ENCODE measurements at places on chromosomes 4 and X. TPM values are rescaled to one million over a fixed set of nuclear protein-coding genes. Genes with fewer than 3 reads are reported as not detected.

DNA sequence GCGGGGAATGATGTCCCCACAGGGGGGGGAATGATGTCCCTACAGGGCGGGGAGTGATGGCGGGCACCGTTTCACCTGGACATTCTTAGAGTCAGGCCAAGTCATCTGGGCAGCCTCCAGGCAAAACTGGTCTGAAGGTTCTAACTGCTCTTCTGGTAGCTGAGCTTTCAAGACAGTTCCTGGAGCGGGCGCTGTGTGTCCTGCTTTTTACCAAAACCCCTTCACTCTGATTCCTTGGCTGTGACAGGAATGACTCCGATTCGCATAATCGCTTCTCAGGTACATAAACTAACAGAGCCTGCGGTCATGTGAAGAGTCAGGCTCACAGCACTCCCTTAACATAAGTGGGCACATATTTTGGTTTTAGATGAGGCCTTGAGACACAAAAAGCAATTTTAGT, 836.0 kb downstream of the TRIML1 start:
- no peak for DNase-seq

GRCh38 chr4:152334931-152335330, 201.0 kb downstream of the FBXW7 start:
- DNase-seq, result no peak

DNA sequence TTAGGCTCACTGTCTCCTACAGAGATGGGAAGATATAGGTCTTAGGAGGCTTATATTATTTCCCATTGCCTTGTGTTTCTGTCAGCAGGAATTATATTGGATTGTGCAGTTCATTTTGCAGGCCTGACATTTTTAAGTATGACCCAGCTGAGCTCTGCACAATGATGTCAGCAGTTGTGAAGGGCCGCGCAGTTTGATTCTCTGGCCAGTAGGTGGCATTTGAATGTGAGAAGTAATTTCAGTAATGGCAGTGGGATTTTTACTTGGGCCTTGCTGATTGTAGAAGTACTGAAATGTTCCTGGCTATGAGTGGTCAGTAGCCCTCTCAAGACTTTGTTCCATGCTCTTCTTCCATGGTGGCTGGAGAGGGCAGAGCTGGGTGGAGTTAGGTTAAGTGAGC, 247.2 kb upstream of the MTMR8 start:
- peak; percentile 13 for DNase-seq

DNA sequence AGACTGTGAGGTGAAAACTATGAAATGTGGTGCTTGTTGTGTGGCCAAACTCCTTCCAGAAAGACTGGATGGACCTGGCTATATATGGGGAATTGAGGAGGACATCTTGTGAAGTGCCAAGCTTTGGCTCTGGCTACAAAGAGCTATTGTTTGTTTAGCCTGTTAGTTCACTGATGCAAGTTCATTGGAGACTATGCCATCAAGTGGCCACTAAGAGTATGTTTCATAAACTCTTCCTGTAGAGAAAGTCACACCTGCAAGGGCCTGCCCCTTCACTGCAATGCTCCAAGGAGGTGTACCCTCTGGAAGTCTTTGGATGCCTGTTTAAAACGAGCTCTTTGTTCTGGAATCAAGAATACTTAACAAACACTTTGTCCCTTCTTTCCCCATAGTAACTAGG, 382.0 kb downstream of the GABRG1 start:
- no peak for DNase-seq

DNA sequence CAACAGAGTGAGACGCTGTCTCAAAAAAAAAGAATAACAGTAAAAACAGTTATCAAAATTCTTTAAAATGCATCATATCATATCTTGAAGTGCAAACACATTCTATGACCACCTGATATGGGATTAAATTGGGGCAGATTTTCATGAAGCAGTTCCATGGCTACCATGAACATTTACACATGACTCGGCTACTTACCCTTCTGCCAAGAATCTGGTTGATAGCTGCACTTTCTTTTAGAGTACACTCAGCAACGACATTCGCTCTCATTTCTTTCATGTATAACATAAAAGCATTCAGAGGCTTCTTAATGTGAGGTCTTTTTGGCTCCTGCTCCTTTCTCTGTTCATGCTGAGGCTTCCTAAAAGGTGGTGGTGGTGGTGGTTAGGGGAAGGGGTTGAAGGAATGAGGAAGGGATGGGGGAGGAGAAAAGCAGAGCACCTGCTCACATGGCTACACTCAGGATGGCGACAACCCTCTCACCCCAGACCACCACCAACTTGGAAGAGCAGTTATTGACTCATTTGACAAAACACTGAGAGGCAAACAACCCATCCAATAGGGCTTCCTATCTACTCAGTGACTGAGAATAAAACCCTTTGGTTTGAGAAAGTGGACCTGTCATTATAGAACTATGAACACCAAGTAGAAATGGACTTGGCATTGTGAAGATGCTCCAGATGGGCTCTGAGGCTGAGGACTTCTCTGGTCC, 88.5 kb downstream of the HADH start:
- no peak for DNase-seq

GRCh38 chr4:174648812-174649211, 126.5 kb upstream of the HPGD start:
- no peak for DNase-seq

GRCh38 chr4:86497131-86497530, 97.0 kb upstream of the PTPN13 start:
- no peak for DNase-seq

CCSER1 gene
- not detected for total RNA-seq

DNA sequence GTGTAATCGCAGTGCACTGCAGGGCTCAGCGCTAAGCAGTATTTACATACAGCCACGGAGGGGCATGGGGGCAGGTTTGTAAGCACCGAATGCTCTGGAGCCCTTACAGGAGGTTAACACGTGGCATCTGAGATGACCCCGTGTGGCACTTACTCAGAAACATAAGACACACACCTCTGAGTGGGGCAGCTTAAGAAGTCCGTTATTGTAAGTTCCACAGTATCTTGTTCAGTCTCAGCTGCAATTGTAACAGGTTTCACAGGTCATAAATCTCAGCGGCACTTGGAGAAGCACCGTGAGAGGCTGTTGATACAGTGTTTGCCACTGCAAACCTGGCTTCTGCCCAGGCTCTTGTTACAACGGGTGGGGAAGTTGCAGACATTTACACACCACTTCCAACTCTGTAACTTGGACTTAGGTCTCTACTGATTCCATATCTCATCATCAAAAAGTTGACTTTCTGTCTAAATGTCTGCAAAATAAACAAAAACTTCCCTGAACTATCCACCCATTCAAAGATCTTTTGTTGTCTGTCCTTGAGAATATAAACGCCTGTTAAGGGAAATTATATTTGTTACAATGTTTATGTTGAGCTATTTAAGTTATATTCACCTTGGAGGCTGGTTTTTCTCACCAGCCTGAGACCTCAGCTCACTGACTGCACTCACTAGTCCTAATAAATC, 10.3 kb downstream of the CPLX1 start:
- DNase-seq, result no peak

DNA sequence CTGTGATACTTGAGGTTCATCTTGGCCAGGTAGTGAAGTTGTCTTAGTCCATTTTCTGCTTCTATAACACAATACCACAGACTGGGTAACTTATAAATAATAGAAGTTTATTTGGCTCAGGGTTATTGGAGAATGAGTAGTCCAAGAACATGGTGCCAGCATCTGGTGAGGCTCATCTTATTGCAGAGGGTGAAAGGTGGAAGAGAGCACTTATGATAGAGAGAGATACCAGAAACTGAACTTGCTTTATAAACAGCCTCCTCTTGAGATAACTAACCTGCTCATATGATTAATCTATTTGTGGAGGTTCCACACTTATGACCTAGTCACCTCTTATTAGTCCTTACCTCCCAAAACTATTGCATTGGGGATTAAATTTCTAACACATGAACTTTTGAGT, 1.6 kb downstream of the C4orf51 start:
- no peak for DNase-seq

GRCh38 chr4:39037491-39037825, 5.2 kb upstream of the TMEM156 start:
- no peak for DNase-seq

RADX gene
- 9.3 TPM for total RNA-seq

NIPAL1 gene
- 1.8 TPM for total RNA-seq

GRCh38 chr4:16585053-16585452, 313.4 kb downstream of the LDB2 start:
- DNase-seq, result no peak

FHDC1 gene
- 0.09 TPM for total RNA-seq

- DNase-seq, result no peak
These were observed 2.8 kb upstream of the CRLF2 start for GRCh38 chrX:1215123-1215823.

Data from activated CD4-positive, alpha-beta T cell treated with anti-CD3 and anti-CD28 coated beads for 36 hours (primary cell).